Stomach (tissue), 19 donors: ENCODE measurements at places on chromosomes 7 and 10.

DNA sequence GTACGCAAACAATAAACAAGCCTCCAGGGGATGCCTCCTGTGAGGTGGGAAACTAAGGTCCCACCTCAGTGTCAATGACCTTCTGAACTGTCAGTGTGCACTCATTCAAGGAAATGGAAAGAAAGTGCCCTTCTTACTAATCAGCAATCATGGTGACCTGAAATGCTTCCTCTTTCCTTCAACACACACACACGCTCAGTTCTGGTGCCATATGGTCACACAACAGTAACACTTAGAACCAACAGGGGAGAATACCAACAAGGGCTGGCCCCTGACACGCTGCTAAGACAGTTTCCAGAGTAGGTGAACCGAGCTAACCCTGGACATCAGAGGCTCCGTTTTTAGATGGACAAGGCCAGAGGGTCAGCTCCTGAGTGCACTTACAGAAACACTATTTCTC, 42.1 kb upstream of the EFCAB10 start:
- DNase-seq, result no peak

- no peak for DNase-seq
Measured at GRCh38 chr10:52319926-52320325, 5.8 kb downstream of the DKK1 start.

DNA sequence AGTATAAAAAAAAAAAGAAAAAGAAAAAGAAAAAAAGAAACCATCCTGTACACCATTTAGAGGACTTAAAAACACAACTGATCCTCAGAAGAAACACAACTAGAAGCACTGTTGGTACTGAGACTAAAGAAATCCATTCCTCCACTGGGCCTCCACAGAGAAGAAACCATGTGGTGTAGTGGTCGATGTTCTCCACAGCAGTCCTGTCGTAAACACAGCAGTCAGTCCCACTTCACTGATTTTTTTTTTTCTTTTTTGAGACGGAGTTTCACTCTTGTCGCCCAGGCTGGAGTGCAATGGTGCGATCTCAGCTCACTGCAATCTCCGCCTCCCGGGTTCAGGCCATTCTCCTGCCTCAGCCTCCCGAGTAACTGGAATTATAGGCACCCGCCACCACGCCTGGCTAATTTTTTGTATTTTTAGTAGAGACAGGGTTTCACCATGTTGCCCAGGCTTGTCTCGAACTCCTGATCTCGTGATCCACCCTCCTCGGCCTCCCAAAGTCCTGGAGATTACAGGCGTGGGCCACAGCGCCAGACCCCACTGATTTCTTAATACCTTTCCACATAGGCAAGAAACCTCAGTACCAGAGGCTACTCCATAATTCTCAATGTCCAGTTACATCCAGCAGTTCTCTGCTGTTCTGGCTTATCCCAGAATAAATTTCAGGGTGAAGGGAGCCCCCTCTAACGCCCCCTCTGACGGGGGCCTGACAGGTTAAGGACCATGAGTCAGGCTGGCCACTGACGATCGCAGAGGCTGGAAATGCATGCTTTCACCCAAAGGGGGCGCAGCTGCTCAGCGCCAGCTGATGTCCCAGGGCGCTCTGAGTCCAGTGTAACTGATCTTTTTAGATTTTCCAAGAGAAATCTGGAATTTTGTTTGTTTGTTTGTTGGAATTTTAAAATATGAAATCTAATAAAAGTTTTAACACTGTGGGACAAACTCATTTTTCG, 24.8 kb upstream of the FFAR4 start:
- DNase-seq, result peak; percentile 39

- DNase-seq, result no peak
Measured at GRCh38 chr7:28354601-28355402, 57.5 kb upstream of the CREB5 start.

DNA sequence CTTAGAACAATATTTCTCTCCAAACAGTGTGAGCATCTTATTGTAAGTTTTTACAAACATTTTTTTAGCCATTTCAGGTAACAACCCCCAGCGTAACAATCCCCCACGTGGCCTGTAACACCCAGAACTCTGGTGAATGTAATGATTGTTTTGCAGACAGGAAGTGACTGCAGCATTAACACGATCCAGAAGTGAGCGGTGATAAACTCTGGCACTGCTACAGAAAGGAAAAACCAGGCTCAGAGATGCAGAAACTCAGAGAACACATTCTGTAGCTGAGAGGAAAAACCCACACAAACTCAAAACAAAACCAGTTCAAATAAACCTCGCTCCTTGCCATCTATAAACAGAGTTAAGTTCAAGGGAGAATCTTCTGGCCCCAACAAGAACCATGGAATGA, 285.7 kb downstream of the FGFR2 start:
- DNase-seq, result no peak

- DNase-seq, result no peak
Measured at GRCh38 chr7:103773726-103774125, 215.7 kb downstream of the RELN start.

- DNase-seq, result no peak
Measured at GRCh38 chr10:30199376-30200016, 140.1 kb upstream of the JCAD start.
